ENCODE measurements at places on chromosomes 1 and 21. TPM values are rescaled to one million over a fixed set of nuclear protein-coding genes. Genes with fewer than 3 reads are reported as not detected.

CFHR5 gene
- not detected for total RNA-seq

PRKAB2 gene
- total RNA-seq: 10.9 TPM

S1PR1 gene
- total RNA-seq: 0.61 TPM

ANKRD45 gene
- total RNA-seq: 0.44 TPM

PIGV gene
- 13.2 TPM for total RNA-seq

FCRL1 gene
- not detected for total RNA-seq

GLIS1 gene
- 0.39 TPM for total RNA-seq

AMIGO1 gene
- 0.10 TPM for total RNA-seq

A3GALT2 gene
- total RNA-seq: not detected
